Upper lobe of right lung (tissue), 1 donor: ENCODE measurements at places on chromosomes 3 and 15.

DNA sequence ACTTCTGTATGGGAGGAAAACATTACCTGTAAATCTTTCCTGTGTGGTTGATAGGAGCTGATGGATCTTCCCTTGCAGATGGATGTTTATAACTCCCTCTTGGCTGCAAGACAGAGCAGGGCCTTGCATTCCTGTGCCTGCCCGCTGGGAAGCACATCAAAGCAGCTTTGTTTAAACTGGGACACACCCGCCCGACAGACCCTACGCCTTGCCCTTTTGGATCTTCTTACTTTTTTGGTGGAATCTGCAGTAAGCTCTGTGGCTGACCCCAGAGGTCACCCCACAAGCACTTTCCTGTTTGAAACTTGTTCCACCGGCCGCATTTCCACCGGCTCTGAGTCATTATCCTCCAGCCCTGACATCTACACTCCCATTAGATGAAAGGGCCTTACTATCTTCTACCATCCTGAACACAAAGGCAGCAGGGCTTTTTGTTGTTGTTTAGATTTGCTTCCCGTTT lies 244.1 kb upstream of the STT3B start:
- no peak for DNase-seq

DNA sequence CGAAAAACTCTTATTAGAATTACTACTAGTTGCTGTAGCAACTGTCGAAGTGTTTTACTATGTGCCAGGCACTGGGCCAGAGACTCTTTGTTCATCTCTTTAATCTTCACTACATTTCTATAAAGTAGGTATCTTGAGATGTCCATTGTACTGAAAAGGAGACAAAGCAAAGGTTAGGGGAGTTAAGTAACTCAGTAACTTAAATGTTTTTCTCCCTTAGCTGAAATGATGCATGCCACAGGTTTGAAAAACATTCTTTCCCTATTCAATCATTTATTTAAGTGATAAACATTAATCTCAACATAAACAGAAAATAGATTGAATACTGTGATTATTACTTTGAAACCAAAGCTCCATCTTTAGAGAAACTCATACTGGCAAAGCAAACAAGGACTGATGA lies 776.2 kb downstream of the FHIT start:
- DNase-seq, result no peak

- no peak for DNase-seq
Observed at GRCh38 chr15:69562116-69562515, 109.5 kb downstream of the RPLP1 start.

- no peak for DNase-seq
Observed at GRCh38 chr3:98808071-98808470, 44.9 kb downstream of the ST3GAL6 start.

- no peak for DNase-seq
Observed at GRCh38 chr3:12574131-12574530, 17.2 kb downstream of the MKRN2 start.

- peak; percentile 40 for DNase-seq
Observed at GRCh38 chr3:13474776-13475303, 5.3 kb upstream of the HDAC11 start.

DNA sequence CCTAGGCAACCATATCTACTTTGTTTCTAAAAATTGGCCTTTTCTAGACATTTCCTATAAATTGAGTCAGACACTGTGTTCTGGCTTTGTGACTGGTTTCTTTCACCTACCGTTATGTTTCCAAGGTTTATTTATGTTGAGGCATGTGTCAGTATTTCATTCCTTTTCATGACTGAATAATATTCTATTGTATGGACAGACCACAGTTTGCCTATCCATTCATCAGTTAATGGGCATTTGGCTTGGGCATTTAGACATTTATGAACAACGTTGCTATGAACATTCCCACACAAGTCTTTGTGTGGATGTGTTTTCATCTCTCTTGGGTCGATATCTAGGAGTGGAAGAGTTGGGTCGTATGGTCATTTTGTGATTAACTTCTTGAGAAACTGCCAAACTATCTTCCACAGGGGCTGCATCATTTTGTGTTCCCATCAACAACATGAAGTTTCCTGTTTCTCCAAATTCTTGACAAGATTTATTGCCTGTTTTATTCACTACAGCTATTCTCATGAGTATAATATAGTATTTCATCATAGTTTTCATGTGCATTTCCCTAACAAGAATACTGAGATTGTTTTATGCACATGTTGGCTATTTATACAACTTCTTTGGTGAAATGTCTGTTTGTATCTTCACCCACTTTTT lies 3.5 kb upstream of the EFCC1 start:
- no peak for DNase-seq

- DNase-seq, result peak; percentile 40
Observed at GRCh38 chr3:128277378-128278069, 124.2 kb downstream of the EEFSEC start.

DNA sequence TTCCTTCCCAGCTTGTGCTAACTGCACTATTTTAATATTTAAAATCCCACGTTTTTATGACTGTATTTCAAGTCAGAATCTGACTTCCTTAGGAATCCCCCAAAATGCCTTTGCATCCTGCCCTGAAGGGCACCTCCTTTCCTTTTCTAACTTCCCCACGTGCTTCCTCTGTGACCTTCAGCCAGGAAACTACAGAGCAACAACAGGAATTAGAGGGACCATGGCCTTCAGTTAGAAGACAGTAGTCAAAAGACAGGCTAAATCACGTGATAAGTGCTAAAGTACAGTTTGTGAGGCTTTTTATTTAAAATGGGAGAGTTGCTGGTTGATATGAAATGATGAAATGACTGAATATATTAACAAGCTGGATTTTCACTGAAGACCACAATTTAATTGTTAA lies 11.8 kb upstream of the ABHD10 start:
- DNase-seq, result no peak

DNA sequence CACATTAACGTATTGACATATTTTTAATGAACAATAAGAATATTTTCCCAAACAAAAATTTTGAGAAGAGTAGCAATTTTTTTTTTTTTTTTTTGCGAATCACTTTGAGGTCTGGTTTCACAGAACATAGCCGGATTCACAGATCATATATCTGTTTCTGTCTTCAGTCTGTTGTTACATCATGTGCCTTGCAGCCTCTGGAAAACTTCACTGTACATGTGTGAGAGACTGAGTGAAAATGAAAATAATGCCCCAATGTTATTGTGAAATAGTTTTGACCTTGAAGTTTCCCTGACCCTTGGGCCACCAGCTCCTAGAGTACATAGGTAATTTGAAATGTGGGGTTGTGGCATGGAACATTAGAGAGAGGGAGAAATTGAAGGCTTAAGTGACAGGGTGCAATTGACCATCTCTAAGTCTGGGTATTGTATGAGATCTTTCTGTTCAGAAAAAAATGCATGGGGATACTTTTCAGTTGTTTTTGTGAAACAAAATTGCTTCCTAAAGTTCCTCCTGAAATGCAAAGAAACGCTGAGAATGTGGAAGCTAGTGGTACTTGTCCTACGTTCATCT lies 14.0 kb downstream of the ITPR1 start:
- DNase-seq, result no peak

GRCh38 chr15:82039871-82040270 lies 5.9 kb downstream of the MEX3B start:
- no peak for DNase-seq

DNA sequence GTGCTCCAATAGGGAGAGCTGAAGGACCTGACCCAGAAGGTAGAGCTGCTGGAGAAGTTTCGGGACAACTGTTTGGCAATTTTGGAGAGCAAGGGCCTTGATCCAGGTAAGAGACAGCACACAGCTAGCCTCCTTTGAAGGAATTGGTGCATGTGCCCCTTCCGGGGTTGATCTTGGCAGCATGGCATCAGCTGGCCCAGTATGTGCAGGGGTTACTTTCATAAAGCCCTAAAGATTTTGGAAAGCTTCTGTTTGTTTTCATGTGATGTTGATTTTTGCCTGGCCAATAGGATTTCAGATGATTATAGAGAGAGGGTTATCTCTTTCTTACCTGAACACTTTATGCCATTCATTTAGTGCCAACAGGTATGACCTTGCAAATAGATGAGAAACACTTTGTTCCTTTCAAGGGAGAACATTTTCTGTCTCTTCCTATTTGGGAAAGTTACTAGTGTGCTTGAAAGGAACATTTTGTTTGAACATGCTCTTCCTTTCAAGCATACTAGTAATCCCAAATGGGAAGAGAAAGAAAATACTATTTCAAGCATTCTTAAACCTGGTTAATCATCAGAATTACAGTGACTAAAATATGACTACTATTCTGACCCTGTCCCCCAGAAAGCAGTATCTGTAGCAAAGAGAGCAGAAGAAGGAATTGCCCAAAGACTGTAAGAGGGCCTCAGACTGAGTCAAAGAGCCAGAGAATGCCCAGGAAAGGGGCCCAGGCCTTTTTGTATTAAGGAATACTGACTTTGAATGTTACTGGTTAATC lies 7.5 kb downstream of the KNSTRN start:
- no peak for DNase-seq
